ENCODE measurements at places on chromosomes 2 and 18.

- no peak for DNase-seq
Measured at GRCh38 chr2:76669966-76670465, 852.2 kb downstream of the LRRTM4 start.

DNA sequence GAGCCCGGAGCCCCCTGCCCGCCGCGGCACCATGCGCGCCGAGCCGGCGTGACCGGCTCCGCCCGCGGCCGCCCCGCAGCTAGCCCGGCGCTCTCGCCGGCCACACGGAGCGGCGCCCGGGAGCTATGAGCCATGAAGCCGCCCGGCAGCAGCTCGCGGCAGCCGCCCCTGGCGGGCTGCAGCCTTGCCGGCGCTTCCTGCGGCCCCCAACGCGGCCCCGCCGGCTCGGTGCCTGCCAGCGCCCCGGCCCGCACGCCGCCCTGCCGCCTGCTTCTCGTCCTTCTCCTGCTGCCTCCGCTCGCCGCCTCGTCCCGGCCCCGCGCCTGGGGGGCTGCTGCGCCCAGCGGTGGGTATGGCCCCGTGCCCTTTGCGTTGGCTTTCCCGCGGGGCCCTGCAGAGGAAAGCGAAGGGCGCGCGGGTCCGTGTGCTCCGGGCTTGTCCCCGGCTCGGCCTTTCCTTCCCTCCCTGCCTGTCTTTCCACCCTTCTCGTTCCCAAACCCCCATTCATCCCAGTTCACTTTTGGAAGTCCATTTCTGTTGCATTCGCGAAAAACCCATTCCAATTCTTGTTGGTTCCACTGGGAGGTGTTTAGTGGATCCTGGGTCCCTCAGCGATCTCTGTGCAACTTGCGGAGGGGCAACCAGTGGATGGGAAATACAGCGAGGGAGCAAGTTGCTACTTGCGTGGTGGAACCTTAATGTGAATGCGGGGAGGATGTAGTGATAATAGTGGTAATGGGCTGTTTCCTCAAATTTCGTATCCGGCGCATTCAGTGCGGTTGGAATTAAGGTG, 599 bp downstream of the ADAM23 start:
- DNase-seq: no peak

DNA sequence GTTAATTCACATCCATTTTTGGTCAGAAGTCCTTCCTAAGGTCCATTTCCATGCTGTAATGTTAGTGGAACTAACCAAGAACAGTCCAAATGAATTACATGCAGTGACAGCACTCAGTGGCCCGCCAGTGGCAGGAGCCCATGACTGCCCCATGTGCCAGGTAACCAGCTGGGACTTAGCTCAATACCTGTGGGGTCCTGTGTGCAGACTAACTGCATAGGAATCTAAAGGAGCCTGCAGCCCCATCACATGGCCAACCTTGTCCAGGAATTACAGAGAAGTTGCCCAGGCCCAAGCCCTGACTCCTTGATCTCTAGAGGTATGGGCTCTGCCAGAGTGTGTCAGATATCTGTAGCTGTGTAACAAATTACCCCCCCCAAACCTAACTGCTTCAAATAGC, 35.4 kb upstream of the GPR17 start:
- peak; percentile 10 for DNase-seq

DNA sequence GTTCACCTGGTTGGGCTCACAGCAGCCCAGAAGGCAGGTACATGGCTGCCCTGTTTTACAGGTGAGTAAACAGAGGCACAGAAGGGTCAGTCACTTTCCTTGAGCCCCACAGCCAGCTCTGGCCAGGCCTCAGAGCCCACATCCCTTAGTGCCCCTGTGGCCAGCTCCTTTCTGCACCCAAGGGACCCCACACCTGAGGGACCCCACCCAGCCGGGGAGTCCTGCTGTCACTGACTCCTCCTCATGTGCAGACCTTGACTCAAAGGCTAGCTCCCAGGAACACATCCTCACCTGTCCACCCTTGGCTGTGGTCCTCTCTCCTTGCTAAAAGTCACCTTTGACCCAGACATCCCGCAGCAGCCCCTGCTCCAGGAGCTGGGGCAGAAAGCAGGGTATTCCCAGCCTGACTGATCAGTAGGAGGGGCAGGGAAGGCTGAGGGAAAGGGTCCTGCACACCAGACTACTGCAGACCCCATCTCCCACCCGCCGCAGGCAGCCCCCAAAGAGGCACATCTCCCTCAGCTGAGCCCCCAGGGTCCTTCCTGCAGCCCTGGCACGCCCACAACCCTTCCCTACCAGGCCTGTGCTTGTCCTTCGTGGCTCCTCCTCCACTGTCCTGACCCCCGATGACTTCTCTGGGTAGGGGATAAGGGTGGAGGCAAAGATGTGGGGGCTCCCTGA, 9.8 kb upstream of the ARHGEF4 start:
- no peak for DNase-seq

- DNase-seq: no peak
Measured at GRCh38 chr18:63158012-63158631, 161.4 kb downstream of the BCL2 start.

DNA sequence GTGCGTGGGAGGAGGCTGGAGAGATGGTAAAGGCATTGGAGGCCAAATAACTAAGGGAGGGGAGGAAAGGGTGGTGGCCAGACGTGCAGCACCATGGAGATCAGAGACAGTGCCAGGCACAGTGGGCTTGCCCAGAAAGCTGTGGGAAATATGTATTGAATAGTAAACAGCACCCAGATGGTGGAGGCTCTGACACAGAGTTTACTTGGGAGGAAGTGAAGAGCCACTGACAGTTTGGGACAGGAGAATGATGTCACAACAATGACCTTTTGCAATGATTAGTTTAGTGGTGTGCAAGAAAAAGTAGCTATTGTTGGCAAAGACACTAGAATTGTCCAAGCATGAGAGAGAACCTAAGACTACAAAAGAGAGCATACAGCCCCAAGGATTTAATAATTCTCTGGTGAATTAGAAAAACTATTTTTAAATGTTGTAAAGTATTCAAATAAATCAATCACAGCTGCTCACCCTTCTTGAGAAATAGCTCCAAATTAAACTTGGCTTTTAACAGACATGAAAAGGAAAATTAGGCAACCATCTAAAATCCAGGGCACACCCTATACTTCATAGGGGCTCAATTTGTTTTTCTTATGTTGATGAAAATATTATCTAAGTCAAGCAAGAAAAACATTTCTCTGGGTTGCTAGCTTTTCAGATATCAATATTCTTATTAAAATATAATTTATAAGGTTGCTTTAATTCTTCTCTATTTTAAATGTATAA, 458.7 kb upstream of the HNRNPA3 start:
- DNase-seq: no peak

DNA sequence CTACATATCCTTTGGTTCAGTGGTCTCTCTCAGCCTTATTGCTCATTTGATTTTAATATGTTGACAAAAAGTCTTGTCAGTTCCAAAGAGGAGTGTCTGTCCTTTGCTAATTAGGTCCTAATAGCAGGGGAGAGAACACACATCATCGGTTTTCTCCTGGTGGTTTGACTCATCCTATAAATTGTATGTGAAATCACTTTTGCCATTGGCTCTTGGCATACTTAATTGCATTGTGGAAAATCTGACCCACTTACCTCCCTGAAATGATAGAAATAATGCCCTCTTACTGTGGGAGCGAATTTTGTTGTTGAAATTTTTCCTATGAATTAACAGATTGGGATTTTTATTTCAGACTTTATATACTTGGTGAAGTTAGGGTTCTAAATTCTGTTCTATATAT, 58.3 kb downstream of the MTCL1 start:
- DNase-seq: no peak

GRCh38 chr2:68850524-68850923, 20.7 kb downstream of the BMP10 start:
- no peak for DNase-seq

- DNase-seq: no peak
Measured at GRCh38 chr2:194706179-194706578, 950.8 kb upstream of the SLC39A10 start.

- DNase-seq: no peak
Measured at GRCh38 chr2:65867446-65867845, 435.0 kb upstream of the SPRED2 start.

GRCh38 chr2:42859791-42860190, 67.4 kb upstream of the HAAO start:
- no peak for DNase-seq

DNA sequence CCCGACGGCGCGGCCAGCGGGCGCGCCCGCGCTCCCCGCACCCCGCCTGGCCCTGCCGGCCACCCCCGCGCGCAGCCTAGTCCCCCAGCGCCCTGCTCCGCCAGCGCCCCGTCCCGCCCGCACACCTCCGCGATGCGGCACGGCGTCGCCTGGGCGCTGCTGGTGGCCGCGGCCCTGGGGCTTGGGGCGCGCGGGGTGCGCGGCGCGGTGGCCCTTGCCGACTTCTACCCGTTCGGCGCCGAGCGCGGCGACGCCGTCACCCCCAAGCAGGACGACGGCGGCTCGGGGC, 232 bp downstream of the SNED1 start:
- DNase-seq: no peak

DNA sequence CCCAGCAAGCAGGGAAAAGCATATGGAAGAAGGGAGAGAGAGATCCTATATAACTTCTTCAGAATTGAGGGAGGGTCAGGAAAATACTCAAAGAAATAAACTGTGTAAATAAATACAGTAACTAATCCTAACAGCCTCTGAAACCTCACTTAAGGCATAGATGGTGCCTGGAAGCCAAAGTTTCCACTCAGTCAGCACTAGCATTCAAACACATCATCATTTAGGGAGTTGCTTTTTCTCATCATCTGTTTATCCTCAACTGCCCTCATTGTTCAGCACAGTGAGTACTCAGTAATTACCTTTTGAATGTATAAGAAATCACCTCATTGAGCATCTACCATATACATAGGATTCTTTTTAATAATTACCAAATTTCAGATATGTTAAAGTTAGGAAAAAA, 262.9 kb downstream of the C1D start:
- no peak for DNase-seq

GRCh38 chr2:27810455-27810854, 38.9 kb downstream of the MRPL33 start:
- DNase-seq: no peak

DNA sequence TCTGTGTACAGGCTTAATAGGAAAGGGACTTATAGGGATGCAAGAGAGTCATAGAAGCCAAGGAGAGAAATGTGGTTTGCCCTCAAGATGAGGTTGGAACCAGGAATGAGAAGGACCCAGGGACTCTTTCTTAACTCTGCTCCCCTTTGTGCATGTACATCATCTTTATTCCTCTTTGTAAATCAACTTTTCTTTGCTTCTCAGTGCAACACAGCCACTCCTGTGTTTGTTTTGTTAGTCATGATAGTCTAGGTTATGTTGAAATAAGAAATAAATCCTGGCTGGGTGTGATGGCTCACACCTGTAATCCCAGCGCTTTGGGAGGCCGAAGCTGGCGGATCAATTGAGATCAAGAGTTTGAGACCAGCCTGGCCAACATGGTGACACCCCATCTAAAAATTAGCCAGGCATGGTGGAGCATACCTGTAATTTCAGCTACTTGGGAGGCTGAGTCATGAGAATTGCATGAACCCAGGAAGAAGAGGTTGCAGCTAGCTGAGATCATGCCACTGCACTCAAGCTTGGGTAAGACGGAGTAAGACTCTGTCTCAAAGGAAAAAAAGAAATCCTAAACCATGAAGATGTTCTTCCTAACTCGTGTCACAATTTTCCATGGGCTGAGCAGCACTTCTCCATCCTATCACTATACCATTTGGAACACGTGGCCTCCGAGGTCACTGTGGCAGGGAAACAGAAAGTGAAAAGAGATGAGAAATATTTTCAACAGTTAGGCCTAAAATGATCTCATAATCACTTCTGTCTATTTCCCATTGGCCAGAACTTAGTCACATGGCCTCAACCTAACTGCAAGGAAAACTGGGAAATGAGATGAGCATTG, 73.0 kb upstream of the TMEM17 start:
- no peak for DNase-seq

DNA sequence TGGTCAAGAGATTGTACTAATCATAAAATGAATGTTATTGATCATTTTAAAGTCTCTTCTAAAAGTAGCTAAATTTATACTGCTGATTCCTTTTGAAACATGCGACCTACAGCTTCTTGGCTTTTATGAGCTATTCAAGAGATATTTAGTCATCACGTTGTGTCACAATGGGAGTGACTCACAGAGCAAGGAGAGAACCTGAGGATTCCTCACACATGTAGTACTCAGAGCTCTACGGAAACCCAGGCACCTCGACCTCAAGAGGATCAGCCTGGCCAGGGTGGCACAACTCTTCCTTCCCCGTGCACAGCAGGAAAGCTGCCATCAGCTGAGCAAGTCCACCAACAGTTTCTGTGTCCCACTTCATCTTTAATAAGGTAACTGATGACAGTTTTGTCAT, at the start of gene DHRS9:
Gene DHRS9, plus strand, starts transcription at position 223 of the 400 bp plus-strand sequence. CDS start 12,019 bp downstream, outside the sequence.
- peak; percentile 6 for DNase-seq

Data from natural killer cell (primary cell).